Neuronal stem cell (in vitro differentiated cells): ENCODE measurements at places on chromosomes 6 and 20.

DNA sequence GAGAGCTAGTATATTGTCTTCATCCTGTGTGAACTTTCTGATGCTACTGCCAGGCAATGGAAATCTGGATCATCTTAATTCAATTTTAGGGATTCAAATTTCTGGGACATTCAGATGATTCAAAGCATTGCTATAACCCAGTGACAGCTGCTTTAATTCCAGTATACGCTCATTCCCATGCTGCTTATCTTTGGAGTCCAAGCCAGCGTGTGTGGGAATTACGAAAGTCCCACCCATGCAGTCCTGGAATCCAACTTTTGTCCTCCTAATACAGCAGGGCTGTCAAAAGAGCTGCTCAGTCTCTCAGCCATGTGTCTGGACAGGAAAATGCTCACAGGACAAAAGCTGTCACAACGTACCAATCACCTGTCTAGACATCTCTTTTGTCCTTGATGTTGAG, 219.8 kb downstream of the LAMA2 start:
- DNase-seq = no peak

- DNase-seq = no peak
Observed at GRCh38 chr6:111477481-111477938, 5.5 kb downstream of the REV3L start.

DNA sequence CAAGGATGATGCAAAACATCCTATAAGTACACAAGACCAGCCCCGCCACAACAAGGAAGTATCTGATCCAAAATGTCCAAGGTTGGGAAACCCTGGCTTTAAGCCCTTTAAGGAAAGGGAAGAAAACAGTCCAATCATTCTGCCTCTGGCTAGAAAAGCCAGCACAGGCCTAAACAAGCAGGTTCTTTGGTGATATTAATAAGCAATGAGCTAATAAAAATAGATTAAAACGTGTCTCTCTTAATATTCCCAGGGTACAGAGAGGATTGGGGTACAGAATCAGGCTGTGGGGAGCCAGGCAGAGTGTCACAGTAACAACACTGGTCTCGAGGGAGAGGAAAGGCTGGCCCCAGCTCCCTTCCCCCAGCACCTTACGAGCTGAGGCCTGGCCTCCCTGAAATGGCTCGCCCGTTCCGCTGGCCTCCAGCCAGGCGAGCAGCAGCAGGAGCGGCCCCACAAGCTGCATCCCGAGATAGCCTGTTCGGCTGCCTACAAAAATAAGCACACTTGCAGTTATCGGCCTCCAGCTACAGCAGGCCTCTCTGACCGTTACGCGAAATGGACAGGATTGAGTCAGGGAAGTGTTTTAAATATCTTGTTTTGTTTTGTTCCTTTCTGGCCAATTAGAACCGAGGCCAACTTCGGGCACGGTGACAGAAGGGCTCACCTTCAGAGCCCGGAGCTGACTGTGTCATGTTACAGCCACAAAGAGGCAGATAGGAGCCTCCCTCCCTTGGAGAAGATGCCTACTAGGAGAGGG, 4.0 kb upstream of the ZMYND8 start:
- peak; percentile 84 for DNase-seq

- no peak for DNase-seq
Observed at GRCh38 chr6:167471548-167471930, 146.7 kb downstream of the TTLL2 start.

DNA sequence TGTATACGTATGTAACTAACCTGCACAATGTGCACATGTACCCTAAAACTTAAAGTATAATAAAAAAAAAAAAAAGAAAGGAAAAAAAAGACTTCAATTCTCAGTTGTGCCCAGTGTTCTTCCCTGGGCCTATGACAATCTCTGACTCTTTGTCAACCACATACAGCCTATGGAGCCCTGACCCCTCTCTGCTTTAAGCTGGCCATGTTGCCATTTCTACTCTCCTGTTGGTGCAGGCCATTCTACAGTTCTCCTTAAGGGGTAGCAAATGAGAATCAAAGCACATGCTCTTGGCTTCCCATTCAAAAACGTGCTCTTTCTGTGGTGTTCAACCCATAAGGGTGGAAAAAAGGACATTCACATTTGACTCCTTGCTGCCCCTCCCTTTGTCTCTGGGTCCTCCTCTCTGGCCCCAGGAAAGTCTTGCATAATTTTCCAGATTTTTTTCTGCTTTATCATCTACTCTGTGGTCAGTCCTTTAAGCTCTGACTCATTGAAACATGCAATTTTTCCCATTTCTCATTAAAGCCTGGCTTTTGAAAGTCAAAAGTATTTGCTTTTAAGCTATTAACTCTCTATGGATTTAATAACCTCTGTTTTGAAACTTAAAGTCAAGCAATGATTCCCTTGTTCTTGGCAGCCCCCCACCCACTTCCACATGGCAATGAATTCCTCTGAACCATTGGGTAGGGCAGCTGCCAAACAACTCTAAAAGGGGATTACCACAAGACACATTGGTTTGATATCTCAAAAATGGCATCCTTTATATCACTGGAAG, 208.6 kb upstream of the MCHR2 start:
- no peak for DNase-seq

DNA sequence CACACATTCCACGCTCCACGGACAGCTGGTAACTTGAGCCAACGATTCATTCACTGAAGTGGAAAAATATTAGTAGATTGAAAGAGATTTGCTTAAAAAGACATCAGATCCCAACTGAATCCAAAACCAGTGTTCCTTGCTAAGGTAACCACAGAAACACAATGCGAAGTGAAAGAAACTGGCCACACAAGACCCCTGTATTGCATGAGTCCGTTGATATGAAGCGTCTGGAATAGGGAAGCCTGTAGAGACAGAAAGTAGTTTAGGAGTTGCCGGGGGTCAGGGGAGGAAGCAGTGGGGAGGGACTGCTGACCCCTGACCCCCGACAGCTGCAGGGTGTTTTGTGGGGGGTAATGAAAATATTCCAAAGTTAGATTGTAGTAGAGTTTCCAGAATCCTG, 10.0 kb downstream of the PCK1 start:
- DNase-seq = no peak

GRCh38 chr6:37691904-37692806, 5.5 kb downstream of the MDGA1 start:
- no peak for DNase-seq

DNA sequence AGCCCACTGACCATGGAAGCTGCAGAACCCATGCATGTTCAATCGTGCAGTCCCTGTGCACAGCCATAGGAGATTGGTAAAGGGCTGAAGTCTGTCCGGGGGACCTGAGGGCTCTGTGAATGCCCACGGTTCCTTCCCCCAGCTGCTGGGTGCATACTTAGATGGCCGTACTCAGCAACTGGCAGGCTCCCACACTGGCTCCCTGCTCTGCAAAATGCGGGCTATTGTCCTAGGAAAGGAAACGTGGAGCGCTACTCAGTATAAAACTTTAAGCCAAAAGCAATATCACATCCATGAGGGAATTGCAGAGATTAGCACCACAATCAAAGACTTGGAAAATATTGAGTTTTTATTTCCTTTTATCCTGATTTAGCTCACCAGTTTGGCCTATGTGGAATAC, 202.0 kb downstream of the WDR27 start:
- DNase-seq = no peak

DNA sequence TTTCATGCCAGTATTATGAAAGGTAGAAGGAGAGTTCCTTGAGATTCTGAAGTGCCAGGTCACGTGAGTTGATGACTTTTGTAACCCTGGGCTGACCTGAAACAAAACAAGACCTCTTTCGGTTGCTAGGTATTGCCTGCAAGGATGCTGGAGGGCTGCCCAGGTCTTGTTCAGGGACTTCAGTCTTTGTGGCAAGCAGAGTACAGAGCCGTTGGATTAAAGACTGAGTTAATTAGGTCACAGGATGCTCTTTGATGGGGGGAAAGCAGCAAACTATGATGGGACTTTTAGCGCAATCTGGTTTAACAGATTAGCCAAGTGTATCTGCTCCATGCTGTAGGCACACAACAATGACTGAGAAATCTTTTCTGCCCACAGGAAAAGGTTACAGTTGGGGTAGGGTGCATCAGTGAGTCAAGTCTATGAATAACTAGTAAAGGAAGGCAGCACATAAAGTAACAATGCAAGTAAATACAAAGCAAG, 12.8 kb upstream of the ELOVL5 start:
- DNase-seq = no peak

- DNase-seq = peak; percentile 54
Observed at GRCh38 chr6:108782179-108783041, 65.8 kb upstream of the ARMC2 start.

- no peak for DNase-seq
Observed at GRCh38 chr6:73832313-73832712, 136.3 kb downstream of the CD109 start.

GRCh38 chr20:64138276-64138815, 25.9 kb upstream of the MYT1 start:
- no peak for DNase-seq

GRCh38 chr6:13413466-13413862, 73.9 kb downstream of the GFOD1 start:
- DNase-seq = no peak

DNA sequence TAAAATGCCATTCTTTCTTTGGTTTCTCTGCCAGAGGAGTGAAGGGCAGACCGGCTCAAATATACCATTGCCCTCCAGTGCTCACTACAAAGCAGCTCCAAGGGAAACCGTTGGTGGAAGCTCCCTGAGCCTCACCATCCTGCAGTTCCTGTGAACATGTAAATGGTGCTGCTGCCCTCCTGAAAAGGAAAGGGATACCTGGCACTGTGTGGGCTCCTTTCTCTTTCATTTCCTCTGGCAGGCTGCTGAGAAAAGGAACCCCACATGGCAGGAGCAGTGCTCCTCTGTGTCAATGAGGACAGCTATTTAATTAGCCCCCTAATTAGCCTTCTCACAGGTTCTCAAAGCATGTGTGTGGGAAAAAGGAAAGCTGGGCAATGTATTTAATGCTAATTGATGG, 142.5 kb downstream of the KLHL32 start:
- peak; percentile 9 for DNase-seq

DNA sequence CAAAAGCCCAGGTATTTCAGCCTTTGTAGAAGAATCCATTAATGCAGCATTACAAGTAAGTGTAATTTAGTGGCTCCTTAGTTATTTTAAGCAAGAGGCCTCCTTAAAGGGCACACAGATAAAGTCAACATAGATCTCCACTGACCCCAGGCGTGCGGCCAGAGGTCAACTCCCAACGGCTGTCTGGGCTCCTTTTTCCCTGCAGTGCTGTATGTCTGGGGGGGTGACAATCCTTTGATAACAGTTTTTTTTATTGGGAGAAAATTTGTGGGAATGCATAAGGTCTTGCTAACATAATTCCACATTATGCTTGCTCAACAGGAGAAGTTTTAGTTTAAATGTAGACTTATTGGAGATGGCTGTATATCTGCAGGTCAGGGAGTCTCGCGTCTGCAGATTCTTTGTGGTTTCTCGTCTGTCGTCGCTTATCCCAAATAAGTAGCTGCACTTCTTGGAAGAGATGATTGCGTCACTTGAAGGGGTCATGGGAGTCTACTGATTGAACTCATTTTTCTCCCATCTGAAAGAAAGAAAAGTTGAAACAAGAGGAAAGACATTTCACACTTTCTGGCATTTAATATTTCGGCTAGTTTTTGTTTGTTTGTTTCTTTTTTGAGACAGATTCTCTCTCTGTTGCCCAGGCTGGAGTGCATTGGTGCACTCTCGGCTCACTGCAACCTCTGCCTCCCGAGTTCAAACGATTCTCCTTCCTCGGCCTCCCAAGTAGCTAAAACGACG, 151.7 kb upstream of the AKAP12 start:
- DNase-seq = no peak

DNA sequence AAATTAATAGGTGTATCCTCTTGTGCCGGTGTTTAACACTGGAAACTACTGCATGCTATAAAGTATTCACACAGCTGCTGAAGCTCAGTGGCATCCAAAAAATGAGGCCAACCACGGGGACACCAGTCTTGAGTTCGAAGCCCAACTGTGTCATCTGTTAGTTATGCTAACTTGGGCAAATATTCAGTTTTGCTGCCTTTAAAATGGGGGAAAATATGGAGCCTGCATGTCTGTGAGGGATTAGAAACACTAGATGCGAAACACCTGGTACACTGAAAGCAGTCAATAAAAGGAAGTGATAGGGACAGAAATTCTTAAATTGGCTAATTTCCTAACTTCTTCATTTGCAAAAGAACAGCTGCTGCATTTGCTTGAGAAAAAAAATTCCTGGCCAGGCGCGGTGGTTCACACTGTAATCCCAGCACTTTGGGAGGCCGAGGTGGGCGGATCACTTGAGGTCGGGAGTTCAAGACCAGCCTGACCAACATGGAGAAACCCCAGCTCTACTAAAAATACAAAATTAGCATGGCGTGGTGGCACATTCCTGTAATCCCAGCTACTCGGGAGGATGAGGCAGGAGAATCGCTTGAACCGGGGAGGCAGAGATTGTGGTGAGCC, 36.6 kb upstream of the MLIP start:
- no peak for DNase-seq

DNA sequence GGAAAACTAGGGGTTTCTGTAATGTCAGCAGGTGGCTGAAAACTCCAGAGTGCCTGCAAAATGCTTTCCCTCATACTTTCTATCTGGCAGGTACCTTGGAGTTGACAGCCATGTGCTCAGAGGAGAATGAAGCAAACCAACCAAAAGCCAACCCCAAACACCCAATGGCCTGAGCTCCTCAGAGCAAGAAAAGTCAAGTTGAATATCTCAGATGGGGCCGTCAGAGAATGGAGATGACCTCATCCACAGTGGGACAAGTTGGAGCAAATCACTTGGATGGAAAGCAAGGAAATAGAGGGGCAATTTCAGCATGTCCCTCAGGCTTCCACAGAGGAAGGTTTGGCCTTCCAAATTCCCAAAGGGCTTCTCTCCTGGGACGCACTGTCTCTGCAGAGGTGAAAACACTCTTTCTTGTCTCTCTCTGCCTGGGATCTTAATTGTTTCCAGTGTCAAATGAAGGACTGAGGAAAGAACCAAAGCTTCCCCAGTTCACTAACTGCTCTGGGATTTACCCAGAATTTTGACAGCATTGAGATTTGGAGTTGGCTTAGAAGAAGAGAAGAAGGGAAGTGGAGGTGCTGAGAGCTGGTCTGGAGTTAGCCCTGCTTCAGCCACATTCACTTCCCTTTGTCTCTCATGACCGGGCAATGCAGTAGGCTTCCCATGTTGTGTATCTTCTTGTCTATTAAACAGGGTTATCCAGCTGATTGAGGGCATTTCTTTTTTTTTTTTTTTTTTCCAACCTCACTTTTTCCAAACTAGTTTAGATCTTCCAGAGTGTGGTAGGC, 42.2 kb downstream of the PRND start:
- DNase-seq = no peak

GRCh38 chr6:112951829-112952228, 604.7 kb downstream of the RFPL4B start:
- no peak for DNase-seq

- DNase-seq = no peak
Observed at GRCh38 chr6:3418496-3419060, 38.3 kb downstream of the SLC22A23 start.
